ENCODE measurements at places on chromosomes 5 and 9.

- no peak for DNase-seq
These were observed 2.9 kb downstream of the P4HA2 start for GRCh38 chr5:132224716-132225115.

- no peak for DNase-seq
These were observed 126.5 kb upstream of the CDH18 start for GRCh38 chr5:20114526-20114925.

DNA sequence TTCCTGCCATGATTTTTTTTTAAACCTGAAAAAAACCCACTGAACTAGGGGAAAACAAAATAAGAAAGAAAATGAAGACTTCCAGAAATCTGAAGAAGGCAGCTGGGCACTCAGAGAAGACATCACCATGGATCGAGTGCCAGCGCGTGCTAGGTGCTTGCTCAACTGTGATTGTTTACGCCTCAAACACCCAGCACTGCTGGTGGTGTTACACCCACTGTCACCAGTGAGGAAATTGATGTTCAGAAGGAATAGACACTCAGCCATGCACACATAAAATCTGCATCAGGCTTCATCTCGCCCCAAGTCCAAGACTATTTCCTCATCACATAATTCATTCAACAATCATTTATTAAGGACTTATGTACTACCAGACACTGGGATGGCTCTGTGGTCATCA is 82.1 kb downstream of the HRH2 start:
- no peak for DNase-seq

GRCh38 chr9:76166526-76166925 is 227.7 kb downstream of the RFK start:
- DNase-seq: no peak

DNA sequence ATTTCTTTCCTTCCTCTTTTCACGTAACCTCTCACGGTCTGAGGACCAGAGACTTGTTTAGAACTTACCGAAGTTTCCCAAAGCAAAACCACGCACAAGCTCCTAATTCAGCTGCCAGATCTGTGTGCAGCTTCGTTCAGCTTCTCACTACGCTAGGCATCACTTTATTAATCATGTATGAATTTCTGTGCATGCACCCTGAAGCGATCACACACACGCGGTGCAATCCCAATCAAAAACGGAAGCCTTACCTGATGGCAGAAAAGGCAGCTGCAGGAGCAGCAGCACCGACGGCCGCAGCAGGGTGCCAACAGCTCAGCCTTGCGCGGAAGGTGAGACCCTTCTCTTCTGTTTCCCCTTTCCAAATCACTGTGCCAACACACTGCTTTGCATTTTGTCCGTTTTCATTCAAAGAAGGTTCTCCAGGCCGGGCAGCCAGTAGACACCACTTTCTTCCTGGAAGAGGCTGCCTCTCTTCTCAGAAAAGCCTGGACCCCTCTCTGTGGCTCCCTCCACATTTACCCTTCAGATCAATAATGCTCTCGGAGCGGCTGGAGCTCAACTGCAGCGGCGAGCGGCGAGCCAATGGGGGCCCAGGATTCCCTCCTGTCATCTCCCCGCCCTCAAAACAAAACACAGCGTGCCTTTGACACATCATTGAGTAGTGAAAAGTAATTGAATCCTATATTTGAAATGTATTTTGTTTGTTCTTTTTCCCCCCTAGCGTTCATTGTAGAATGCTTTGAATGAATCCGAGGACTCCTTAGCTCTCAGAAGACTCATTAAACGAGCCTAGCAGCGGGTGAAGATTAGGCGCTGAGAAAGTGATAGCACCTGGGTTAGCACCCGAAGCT is at the start of gene CDH12:
TSS of gene CDH12 (minus strand) at position 538 of the 854 bp plus-strand sequence.
- DNase-seq: no peak

DNA sequence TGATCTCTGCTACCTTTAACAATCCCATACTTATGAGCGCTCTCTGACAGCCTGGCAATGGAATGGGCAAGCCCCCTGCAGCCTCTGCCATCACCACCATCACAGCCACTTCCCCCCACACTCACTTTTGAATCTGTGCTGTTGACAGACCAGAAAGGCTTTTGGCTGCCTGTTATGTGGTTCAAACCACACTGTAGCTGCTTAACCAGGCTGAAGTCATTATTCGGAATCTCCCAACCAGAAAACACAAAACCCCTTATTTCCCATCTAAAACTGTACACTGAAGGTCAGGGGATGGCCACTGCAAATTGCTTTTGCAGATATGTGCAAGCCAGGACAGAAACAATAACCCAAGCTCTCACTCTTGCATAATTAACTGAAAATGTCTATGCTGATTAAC is 35.8 kb downstream of the PTCH1 start:
- no peak for DNase-seq

- DNase-seq: no peak
These were observed 115.1 kb upstream of the CCDC152 start for GRCh38 chr5:42641336-42642005.

DNA sequence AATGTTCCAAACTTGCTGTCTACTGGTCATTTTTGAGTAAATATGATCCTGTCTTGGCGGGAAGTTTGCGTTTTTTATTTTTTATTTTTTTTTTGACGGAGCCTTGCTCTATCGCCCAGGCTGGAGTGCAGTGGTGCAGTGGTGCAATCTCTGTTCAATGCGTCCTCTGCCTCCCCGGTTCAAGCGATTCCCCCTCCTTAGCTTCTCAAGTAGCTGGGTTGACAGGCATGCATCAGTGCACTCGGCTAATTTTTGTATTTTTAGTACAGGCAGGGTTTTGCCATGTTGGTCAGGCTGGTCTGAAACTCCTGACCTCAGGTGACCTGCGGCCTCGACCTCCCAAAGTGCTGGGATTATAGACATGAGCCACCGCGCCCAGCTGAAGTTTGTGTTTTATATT is 45.4 kb downstream of the FGF18 start:
- no peak for DNase-seq

DNA sequence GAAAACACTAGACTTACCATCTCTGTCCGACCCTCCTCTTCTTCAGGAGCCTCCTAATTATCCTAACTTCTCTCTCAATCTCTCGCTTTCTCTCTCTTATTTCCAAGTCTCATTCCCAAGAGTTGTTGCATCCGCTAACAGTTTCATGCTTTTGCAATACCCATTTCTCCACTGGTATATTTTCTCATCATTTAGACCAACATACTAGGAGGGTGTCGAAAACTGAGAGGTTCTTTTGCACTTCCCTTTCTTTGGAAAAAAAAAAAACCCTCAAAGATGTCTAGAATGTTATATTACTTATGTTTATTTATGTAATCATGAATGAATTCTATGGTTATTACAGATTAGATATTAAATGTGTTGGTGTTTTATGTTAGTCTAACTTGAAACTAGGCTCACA is 35.9 kb downstream of the SPZ1 start:
- no peak for DNase-seq

GRCh38 chr9:25964239-25964638 is 286.0 kb upstream of the TUSC1 start:
- DNase-seq: no peak

DNA sequence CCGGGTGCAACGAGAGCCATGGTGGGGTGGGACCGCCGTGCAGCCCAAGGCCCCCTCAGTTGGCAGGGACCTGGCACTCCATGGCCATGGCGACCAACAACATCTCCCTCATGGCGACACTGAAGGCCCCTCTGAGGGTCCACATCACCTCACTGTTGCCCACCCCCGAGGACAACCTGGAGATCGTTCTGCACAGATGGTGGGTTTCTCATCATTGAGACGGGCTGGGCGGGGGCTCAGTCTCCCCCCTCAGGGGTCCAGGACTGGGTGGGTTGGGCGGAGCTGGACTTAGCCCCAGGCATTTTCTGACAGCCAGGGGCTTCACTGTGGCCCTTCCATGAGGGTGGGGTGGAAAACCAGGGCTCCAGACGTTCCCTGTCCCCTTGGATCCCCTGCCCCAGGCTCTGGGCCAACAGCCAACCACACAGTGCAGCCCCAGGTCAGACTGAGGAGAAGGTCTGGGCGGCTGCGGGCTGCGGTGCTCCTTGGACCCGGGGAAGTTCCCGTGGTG is 734 bp downstream of the PAEP start:
- DNase-seq: no peak

DNA sequence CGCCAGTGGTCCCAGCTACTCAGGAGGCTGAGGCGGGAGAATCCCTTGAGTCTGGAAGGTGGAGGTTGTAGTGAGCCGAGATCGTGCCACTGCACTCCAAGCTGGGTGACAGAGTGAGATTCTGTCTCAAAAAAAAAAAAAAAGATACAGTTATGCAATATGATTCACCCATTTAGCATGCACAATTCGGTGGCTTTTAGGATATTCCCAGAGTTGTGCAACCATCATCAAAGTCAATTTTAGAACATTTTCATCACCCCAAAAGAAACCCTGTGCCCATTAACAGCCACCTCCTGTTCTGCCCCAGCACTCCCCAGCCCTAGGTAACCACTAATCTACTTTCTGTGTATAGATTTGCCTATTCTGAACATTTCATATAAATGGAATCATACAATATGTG is 4.3 kb upstream of the DHFR start:
- DNase-seq: no peak

All from activated T-helper 9 cell treated with anti-CD3 and anti-CD28 coated beads, Interleukin-2, amount 50 U/mL, for 16 hours (primary cell).